ENCODE measurements at places on chromosomes 16 and 17. TPM values are rescaled to one million over a fixed set of nuclear protein-coding genes. Genes with fewer than 3 reads are reported as not detected.

Gene ACSM2B
- 77.8 TPM for total RNA-seq

Gene NOD2
- 2.8 TPM for total RNA-seq

Gene CD300LB
- total RNA-seq = 0.82 TPM

Gene ZNF423
- 31.5 TPM for total RNA-seq

Gene CX3CL1
- 30.6 TPM for total RNA-seq

Gene NSRP1
- total RNA-seq = 12.7 TPM

Gene ASGR1
- total RNA-seq = 5.5 TPM

Gene TSEN54
- total RNA-seq = 23.6 TPM

Gene FTO
- 108 TPM for total RNA-seq

Gene SLC35G6
- not detected for total RNA-seq

Gene KRTAP4-4
- not detected for total RNA-seq

Gene MYH11
- 11.3 TPM for total RNA-seq

Gene GSG1L
- 0.82 TPM for total RNA-seq

Gene GFAP
- total RNA-seq = 0.29 TPM

Gene MBTD1
- 37.8 TPM for total RNA-seq

Gene TBC1D3H
- not detected for total RNA-seq

Gene C16orf96
- 0.12 TPM for total RNA-seq

Gene GCGR
- 14.0 TPM for total RNA-seq

Gene C17orf78
- total RNA-seq = not detected

Gene ALOX15B
- 0.99 TPM for total RNA-seq

All from metanephros (tissue), 2 donors.